ENCODE measurements at places on chromosomes 7 and 10.

DNA sequence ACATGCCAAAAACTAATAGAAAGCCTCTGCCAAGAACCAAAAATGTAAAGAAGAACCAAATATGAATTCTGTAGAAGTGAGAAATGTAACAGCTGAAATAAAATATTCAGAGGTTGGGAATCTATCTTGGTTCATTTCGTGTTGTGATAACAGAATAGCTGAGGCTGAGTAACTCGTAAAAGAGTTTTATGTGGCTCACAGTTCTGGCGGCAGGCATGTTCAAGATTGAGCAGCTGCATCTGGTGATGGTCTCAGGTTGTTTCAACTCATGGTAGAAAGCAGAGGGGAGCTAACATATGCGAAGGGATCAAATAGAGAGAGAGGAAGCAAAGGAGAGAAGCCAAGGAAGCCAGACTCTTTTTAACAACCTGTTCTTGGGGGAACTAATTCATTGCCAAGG, 717.2 kb downstream of the TNS3 start:
- no peak for DNase-seq

DNA sequence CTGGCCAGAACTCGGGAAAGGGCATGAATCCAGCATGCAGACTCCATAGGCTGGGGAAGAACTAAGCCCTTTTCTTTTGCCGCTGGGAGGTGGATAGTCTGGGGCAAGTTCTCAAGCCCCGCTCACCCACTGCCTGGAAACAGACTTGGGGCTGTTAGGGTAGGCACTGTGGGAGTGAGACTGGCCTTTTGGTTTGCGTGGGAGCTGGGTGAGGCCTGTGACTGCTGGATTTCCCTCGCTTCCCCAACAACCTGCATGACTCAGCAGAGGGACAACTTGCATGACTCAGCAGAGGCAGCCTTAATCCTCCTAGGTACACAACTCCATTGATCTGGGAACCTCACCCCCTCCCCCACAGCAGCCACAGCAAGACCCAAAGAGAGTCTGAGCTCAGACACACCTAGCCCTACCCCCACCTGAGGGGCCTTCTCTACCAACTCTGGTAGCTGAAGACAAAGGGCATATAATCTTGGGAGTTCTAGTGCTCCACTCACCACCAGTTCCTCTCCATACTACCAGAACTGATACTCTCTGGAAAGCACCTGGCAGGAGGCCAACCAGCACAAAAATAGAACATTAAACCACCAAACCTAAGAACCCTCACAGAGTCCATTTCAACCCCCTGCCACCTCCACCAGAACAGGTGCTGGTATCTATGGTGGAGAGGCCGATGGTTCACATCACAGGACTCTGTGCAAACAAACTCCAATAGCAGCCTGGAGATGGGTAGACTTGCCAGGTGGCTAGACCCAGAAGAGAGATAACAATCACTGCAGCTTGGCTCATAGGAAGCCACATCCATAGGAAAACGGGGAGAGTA, 81.4 kb upstream of the LAMB4 start:
- peak; percentile 29 for DNase-seq

GRCh38 chr7:88760136-88760515, 626 bp downstream of the ZNF804B start:
- DNase-seq, result no peak

DNA sequence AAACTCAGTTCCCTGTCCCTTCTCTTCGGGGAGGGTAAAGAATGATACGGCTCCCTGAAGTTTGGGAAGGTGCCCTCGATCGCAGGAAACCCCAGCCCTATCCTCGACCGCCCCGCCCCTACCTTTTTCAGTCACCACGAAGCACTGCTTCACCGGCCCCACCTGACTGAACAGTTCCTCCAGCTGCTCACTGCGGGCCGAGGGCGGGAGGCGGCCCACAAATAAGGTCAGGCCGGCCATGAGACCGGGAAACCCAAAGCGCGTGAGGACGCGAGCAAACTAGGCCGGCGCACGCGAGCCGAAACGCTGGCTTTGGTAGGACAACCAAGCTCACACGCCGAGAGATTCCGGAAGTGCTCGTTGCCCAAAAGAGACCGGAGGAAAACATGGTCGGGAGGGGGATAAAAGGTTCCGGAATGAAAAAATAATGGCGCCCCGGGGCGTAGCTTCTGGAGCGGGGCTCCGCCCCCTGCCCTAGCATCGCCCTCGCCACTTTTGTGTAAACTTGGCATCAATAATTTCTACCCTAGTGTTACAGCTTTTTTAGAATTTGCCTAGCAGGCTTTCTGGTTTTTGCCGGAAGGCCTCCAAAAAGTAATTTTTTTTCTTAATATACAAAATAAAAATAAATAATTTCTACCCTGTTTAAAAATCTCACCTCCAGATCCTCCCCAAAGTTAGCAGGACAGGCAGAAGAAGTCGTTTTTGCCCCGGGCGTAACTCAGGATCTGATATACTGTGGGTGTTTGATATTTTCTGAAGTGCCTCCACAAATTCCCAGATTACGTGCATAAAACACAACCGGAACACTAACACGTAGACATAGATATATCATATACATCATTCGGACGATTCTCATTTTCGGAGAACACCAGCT, at the start of gene RBM28:
RBM28 (minus strand) TSS at position 355 of the 877 bp plus-strand sequence; CDS start at position 240, 115 bp downstream.
- peak; percentile 87 for DNase-seq

DNA sequence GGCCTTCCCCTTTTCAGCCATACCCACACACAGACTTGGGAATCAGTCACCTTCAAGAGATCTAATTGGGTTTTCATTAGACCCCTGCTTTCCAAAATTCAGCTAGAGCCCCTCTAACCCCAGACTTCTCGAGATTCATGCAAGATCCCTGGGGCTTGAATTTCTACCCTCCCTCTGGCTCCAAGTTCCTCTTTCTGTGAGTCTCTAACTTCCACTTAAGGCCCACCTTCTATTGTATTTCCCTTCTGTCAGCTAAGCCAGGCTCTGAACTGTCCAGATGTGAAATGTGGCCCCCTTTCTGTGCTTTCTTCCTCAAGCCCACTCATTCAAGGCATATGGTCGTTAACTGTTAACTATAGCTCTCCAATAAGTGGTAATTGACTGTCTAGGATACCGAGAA, 132.2 kb downstream of the ZNF365 start:
- peak; percentile 47 for DNase-seq

DNA sequence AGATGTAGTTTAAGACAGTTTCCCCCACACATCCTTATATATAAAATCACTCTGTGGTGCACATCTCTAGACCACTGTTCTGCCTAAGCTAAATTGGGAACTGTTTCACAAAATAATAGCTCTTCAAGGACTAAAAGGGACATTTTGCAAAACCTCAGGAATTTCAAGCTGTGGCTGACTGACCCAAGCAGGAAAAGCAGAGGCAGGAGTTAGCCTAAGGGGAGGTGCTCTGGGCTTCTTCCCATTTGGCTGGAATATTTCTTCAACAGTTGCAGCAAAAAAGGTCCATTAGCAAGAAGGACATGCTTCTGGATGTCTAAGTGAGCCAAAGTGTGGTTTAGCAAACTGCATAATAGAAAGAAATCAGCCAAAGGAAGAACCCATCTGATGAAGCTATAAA, 551.2 kb upstream of the ANKRD30A start:
- DNase-seq, result no peak

DNA sequence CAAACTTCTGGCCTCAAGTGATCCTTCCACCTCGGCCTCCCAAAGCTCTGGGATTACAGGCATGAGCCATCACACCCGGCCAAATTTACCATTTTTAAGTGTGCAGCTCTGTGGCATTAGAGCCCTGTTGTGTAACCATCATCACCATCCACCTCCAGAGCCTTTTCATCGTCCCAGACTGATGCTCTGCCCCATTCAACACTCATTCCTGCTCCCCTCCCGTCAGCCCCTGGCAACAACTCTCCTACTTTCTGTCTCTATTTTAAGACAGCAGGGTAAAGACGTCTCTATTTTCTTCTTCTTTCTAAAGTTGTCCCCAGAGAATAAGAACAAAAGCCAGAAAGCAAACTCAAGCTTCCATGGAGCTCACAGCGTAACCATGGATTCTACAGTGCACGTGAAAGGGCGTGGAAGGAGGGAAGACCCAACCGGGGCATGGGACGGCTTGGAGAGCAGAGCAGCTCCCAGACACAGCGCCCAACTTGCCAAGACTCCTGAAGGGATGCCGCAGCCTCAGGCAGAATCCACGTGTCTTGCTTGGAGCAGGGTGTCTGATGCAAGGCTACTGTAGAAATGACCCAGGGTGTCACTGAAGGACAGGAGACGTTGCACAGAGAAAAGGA, 42.7 kb upstream of the PITRM1 start:
- no peak for DNase-seq

DNA sequence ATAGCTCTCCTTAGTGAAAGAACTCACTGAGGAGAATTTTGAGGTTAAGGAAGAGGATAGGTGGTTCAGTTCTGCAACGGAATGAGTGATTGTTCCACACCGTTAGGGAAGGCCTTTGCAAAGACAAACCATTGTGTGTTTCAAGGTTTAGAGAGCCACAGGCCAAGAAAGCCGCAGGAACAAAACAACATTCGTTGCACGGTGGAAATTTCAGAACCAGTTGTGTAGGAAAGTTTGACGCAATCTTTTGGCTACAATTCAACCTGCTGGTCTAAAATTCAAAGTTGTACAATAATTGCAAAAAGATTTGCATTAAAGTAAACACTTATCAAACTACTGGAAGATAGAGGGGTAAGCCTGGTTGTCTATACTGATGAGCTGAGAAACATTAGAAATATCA, 91.4 kb downstream of the FAM107B start:
- no peak for DNase-seq

GRCh38 chr7:19491821-19492452, 216.9 kb downstream of the POLR1F start:
- peak; percentile 40 for DNase-seq

GRCh38 chr10:45427262-45427969, 53.4 kb downstream of the ALOX5 start:
- DNase-seq, result no peak

DNA sequence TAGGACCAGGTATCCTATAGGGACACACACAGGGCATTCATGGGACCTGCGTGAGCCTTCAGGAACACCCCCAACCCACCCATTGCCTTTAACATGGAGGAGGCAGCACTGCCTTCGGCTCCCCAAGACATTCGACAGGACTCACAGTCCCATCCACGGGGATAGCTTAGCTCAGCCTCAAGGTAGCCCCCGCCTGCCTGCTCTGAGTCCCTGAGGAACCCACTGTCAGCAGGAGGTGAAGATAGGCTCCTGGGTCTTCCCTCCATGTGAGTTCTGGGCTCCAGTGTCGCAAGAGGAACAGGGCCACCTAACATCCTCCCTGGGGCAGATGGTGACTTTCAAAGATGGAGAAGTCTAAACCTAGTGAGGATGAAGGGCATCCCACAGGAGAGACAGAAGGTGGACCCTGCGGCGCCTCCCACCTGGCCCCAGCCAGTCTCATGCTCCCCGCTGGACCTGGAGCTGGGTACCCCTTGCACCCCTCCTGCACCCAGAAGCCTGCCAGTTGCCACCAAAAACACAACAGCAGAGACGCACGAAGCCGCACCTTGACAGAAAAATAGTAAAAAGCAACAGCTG, 4.9 kb upstream of the ADIRF start:
- DNase-seq, result no peak

GRCh38 chr10:128382225-128382624, 256.0 kb upstream of the MKI67 start:
- no peak for DNase-seq

Data from inflammatory macrophage treated with lipopolysaccharide for 1 hour (primary cell).